ENCODE measurements at places on chromosomes 2 and 18. TPM values are rescaled to one million over a fixed set of nuclear protein-coding genes. Genes with fewer than 3 reads are reported as not detected.

LBX2 gene
- total RNA-seq: 0.38 TPM

- H3K4me3 ChIP-seq: no peak overlapping the region
- no peak for DNase-seq
- H3K4me1 ChIP-seq: no peaks in the 10 kb centered on the region
- peaks cover 20% of the 10 kb centered on the region for H3K27me3 ChIP-seq
These were observed 32.9 kb upstream of the CCDC93 start for GRCh38 chr2:118046634-118047210.

GRCh38 chr2:144078802-144079724 is 440.9 kb downstream of the ZEB2 start:
- DNase-seq: no peak
- no peak overlapping the region for H3K27ac ChIP-seq
- H3K36me3 ChIP-seq: no peaks in the 10 kb centered on the region

GRCh38 chr2:126662621-126663020 is 6.7 kb downstream of the GYPC start:
- H3K36me3 ChIP-seq: no peaks in the 10 kb centered on the region
- H3K4me1 ChIP-seq: peaks cover 93% of the 10 kb centered on the region
- H3K27me3 ChIP-seq: no peaks in the 10 kb centered on the region
- H3K4me3 ChIP-seq: peak overlapping the region; percentile 44

SCYGR4 gene
- not detected for total RNA-seq

DNA sequence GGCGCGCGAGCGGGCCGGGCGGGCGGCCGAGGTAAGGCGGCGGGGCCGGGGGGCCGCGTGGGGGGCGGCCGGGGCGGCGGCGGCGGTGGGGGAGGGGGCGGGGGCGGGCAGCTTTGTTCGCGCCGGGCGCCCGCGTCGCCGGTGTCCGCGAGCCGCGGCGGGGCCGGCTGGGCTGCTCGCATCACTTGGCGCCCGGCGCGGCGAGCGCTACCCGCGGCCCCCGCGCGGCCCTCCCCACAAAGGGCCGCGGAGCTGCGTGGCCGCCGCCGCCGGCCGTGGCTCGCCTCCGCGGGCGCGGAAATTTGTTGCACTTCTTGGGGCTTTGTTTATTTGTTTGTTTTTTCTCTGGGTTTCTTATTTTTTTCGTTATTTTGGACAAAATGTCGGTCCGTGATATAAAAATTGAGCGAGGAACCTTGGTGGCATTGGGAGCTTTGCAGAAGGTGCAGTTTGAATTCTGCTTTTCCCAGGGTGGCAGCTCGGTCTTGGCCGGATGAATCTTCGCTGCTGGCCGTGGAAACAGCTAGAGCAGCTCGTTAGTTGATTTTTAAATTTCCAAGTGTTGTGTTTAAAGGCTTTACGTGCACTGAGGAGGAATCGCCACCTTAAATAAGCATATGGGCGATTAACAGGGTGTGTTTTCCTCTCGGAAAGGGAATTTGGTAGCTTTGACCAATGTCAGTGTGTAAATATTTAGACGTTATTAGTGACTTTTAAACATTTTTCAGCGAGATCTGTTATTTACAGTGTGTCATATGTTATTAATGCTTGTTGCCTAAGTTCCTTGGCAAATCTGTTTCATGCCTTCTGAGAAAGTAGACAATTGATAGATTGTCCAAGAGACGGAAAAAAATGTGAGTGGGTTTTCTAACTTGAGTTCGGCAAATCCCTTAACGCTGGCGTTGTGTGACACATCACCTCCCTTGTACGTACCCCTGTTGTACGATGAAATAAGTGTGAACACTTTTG is 822 bp downstream of the UBE2E3 start:
- no peaks in the 10 kb centered on the region for H3K36me3 ChIP-seq
- DNase-seq: peak; percentile 6
- H3K4me3 ChIP-seq: peak overlapping the region; percentile 62
- no peaks in the 10 kb centered on the region for H3K27me3 ChIP-seq
- peak overlapping the region; percentile 70 for H3K27ac ChIP-seq
- H3K4me1 ChIP-seq: peaks cover 37% of the 10 kb centered on the region

GREB1L gene
- not detected for total RNA-seq

GRCh38 chr18:72868585-72869225 is 918 bp upstream of the NETO1 start:
- H3K27me3 ChIP-seq: no peaks in the 10 kb centered on the region
- no peak overlapping the region for H3K4me3 ChIP-seq

All from CD8-positive, alpha-beta memory T cell (primary cell).